Cardiac septum (tissue), 1 donor: ENCODE measurements at places on chromosomes 6 and 20.

GRCh38 chr20:46438156-46438750 is 31.8 kb upstream of the ELMO2 start:
- DNase-seq, result no peak

DNA sequence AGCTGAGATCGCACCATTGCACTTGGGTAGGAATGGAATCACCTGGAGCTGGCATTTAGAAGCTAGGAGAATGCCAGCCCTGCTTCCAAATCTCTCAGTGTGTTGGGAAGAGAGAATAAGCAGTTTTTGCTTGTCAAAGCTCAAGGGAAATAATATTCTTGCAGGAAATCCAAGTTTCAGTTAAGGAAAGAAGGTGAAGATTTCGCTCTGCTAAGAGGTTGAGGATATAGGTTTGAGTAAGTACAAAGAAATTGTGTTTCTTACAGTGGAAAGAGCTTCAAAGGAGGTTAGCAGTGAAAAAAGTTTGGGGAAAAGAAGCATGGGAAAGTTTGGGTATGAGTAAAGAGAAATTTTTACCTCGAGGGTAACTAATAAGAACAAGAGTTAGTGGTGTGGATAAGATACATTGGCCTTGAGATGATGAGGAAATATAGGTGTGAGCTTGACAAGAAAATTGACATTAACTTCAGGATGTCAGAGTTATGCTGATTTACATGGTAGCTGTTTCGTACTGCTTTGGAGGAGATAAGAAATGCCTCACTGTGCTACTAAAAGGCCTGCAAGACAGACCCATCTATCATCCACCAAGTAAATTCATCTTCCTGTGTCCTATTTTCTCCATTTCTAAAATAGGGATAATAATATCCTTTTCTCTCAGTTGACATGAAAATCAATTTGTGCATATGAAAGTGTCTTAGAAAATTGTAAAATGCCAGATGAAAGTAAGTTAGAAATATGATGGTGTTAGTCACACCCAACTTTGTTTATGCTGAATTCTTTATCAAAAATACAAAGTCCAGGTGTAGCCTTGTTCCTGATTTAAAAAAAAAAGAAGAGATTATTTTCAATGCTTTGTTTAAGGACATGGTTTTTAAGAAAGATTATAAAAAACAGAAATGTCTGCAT is 12.8 kb upstream of the HINT3 start:
- no peak for DNase-seq

DNA sequence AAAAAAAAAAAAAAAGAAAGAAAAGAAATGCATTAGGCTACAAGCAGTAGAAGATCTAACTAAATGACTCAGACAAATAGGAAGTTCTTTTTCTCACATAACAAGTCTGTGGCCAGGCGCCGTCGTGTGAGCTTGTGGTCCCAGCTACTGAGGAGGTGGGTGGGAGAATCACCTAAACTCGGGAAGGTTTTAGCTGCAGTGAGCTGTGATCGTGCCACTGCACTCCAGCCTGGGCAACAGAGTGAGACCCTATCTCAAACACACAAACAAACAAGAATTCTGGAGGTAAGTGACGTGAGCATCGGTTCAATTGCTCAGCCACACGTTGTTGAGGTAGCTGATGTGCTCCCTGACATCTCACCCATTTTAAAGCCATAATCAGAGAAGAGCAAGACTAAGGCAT is 37.9 kb upstream of the SLC23A2 start:
- no peak for DNase-seq

- no peak for DNase-seq
Observed at GRCh38 chr6:126516411-126516810, 176.5 kb downstream of the CENPW start.

- DNase-seq, result peak; percentile 85
Observed at GRCh38 chr6:134240665-134241431, 77.1 kb downstream of the SGK1 start.

GRCh38 chr6:137494988-137495702 is 951 bp upstream of the OLIG3 start:
- DNase-seq, result no peak

DNA sequence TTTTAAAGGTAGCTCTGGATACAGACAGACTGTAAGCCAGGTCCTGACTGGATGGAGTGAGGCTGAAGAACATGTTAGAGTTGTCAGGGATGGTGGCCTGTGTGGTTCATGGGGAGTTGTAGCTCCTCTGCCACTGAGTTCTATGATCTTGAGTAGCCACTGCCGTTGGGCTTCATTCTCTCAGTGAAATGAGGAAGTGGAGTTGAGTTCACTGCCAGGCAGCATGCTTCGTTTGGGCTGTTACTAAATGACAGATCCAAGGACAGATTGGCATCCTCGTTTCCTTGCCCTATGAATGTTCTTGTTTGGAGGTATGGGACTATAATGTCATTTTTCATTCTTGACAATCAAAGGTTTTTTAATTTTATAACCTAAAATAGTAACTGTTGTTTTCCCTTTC is 37.2 kb downstream of the SCAND1 start:
- DNase-seq, result no peak

DNA sequence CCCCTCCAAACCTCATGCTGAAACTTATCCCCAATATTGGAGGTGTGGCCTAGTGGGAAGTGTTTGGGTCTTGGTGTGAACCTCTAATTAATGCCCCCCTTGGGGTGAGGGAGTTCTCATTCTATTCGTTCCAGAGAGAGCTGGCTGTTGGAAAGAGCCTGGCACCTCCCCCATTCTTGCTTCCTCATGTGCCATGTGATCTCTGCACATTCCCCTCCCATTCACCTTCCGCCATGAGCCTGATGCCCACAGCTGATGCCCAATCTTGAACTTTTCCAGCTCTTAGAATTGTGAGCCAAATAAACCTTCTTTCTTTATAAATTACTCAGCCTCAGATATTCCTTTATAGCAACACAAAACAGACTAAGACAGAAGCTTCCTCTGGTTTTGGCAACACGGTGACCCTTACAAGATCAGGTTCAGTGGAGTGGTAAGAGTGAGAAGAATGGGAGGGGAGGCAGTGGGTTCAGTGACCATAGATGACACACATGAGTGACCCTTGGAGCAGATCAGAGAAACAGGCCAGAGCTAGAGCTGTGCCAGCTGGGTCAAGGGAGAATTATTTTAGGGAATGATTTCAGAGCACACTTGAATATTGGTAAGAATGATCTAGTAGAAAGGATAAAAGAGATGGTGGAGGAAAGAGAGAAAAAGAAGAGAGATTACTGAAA is 176.4 kb downstream of the LY86 start:
- no peak for DNase-seq

DNA sequence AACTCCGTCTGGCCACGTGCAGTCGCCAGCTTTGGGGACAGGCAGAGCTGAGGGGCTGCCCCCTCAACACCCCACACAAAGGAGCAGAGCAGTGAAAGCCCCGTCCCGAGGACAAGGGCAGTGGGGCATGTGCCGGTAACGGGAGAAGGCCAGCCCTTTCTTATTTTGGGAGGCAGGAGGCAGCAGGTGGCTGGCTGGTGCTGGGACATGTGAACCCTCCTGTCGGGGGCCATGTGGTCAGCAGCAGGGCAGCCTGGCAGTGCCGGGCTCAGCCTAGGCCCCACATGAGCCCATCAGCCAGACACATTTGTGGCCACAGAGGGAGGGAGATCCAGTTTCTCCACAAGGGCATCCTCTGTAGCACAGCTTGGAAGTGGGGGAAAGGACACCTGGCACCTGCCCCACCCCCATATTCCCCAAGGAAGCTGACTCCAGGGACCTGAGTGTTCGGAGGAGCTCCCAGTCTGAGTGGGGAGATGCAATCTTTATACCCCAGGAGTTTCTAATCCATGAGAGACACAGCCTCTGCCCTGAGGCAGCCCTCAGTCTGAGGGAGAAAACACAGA is 137.6 kb downstream of the MRPL14 start:
- no peak for DNase-seq

GRCh38 chr20:19095762-19096161 is 116.7 kb upstream of the SLC24A3 start:
- DNase-seq, result no peak

- DNase-seq, result no peak
Observed at GRCh38 chr6:69349771-69350170, 447.0 kb downstream of the LMBRD1 start.

DNA sequence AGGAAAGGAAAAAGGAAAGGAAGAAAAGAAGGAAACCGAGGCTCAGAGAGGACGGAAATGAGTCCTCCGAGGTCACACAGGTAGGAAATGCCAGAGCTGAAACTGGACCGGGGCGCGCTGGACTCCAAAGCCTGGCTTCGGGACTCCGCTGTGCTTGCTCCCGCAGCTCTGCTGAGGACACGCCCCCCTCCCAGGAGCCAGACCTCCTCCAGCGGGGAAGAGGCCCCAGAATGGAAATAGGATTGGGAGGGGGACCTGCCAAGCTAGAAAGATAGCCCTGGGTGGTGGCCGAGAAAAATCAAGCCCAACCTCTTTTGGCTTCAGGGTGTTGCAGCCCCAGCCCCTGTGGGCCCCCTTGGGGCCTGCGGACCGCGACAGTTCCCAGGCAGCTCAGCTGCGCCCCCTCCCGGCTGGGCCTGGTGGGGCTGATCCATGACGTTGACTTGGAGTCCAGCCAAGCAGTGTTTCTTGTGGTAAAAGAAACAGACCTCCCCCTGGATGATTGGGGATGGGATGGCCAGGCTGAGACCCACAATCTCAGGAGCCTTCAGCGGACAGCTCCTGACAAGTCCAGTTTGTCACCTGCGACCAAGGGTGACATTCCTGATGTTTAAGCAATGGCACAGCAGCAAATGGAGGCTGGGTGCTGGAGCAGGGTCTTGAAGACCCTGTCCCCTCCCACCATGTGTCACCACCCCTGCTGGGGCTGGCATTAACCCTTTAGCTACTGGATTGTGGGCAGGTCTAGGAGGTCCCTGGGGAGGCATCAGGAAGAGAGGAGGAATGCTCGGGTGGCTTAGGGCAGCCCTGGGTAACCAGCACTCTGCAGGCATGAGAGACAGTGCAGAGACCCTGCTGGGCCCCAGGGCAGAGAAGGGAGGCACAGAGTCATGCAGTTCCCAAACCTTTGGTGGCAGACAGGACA is 55.4 kb downstream of the RIPOR3 start:
- DNase-seq, result peak; percentile 85

DNA sequence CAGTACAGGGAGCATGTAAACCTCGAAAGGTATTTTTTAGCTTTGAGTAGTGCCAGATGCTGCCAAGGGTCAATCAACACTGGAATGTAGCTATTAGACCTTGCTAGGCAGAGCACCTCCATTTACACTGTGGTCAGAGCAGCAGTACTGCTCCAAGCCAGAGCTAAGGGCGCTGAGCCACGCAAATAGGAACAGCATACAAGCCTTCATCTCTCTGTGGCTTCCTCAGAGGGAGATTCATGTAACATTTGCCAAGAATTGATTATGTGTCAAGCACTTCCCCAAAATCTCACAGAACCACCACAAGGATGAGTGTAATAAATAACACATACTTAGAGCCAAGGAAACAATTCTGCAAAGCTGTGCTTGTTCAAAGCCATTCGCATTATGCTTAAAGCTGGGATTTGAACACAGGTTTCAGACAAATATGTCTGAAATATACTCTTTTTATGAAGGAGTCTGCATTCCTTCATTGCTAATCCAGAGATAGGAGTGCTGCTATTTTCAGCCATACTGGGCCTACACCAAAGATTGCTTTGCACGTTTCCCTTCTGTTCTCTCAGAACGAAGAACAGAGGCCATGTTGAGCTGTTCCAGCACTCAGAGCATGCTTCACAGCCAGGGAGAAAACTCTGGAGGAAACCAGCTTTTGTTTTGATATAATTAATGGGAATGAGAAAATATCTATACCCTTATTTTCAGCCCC is 97.7 kb downstream of the SLC16A10 start:
- DNase-seq, result no peak

DNA sequence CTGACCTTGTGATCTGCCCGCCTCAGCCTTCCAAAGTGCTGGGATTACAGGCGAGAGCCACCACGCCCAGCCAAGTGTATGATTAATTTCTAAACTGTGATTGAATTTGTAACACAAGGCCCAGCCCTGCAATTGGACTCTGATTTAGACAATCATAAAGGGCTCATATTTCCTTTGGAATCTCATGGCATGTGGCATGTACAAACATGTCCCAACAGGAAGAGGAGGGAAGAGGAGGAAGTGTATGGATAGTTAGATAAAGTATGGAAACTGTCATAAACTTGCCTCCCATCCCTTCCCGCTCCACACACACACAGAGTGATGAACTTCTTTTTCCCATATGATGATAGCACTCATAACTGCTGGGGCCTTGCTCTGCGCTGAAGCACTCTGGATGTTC is 27.2 kb upstream of the QKI start:
- no peak for DNase-seq

- DNase-seq, result no peak
Observed at GRCh38 chr6:62528894-62529526, 243.0 kb upstream of the KHDRBS2 start.

- DNase-seq, result no peak
Observed at GRCh38 chr20:39706184-39706663, 744.1 kb downstream of the DHX35 start.

- no peak for DNase-seq
Observed at GRCh38 chr6:76230711-76231110, 158.2 kb upstream of the IMPG1 start.

DNA sequence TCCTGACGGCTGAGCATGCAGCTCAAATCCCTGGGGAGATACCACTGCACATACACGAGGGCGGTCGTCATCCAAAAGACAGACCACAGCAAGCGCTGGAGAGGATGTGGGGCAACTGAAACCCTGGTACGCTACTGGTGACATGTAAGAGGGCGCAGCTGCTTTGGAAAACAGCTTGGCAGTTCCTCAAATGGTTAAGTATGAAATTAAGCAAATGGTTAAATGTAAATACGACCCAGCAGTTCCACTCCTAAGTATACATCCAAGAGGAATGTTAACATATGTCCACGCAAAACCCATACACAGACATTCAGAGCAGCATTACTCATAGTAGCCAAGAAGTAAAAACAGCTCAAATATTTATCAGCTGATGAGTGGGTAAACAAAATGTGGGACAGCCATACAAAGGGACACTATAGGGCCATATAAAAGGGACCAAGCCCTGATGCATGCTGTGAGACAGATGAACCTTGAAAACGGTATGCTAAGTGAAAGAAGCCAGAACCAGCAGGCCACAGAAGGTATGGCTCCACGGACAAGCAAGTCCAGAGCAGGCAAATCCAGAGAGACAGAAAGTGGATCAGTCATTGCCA is 38.5 kb downstream of the RIPOR3 start:
- no peak for DNase-seq

DNA sequence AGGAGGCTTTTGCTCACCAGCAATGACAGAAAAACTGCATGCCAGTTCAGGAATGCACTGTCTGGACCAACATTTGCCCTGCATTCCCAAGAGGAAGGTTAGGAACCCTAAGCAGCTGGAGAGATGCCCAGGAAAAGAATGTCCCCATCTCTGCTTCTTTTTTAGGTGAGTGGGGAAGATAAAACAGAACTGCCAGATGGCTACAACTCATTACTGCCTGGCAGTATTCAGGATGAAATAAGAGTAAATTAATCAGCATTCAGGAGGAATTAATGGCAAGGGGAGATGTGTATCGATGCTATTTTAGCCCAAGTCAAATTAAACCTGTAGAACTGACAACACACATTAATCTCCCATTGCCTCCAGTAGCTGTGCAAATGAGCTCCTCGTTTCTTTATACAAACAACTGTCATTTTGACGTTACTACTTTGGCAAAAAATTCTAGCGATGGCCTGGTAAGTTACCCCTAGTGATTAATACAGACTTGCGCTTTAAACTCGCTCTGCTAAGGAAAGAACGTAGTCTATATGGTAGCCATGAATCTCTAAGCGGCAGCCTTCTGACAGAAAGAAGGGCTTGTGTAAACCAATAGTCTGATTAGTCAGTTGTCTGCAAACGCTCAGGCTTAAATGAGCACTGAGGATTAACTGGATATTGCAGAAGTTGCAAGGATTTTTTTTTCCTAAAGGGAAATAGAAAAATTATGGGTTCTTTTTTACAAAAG is 16.7 kb upstream of the SMLR1 start:
- no peak for DNase-seq
